Occipital lobe (tissue), 3 donors: ENCODE measurements at places on chromosomes 6 and 20. TPM values are rescaled to one million over a fixed set of nuclear protein-coding genes. Genes with fewer than 3 reads are reported as not detected.

DNA sequence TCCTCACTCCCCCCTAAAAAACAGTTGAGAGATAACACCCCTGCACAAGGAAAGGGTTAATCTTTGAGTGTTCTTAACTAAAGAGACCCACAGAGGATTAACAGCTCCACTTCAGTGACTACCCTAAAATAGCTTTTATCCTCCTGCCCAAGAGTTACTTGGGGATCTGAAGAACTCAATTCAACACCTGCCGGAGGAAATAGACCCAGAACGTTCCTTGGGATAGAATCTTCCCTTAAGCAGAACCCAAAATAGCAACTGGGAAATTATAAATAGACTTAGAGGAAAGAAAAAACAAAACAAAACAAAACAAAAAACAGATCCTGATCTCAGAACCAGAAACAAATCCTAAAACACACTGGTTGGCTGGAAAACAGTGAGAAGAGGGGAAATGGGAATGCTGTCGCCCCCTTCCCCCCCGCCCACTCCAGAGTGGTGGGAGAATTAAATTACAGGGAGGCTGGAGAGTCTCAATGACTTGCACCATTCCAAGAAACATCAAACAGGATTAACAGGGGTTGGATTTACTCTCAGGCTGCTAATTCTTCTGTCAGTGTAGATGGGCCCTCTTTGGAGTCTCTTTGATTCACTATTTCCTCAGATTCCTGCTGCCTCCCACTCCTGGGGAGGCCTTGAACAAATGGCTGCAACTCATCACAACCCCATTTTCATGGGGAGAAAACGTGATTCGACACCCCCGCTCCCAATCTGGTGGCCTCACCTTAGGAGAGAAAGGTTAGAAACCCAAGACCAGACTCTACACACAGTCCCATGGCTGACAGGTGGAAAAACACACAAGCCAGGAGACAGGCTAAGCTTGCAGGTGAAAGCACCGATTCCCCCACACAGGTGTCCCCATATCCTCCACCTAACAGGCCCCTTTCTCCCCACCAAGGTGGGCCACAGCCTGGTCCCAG, 1.4 kb downstream of the PLAGL2 start:
- DNase-seq, result no peak

DNA sequence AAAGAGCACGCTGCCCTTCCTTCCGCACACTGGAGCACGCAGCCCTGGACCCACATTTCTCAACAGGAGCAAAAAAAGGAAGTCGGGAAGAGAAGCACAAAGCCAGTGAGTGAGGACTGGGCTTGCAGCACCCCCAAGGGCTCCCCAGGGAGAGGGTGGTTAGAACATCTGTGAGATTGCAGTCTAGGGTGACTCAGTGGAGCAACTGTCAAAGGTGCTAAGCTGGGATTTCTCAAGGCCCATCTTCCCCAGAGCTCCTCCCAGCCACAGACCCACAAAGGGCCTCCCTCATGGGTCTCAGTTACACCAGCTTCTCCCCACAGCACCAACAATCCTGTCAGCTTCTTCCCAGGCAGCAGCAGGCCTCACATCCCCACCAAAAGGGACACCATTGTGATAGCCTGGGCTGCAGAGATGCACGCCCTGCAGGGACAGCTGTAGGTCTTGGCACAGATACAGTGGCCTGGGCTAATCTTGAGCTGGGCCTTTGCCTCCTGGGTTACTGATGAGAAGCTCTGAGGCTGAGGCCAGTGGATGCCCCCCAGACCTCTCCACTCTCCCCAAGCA, 39.6 kb upstream of the CD93 start:
- DNase-seq, result no peak

GRCh38 chr6:34810936-34811632, 19.2 kb downstream of the BLTP3A start:
- DNase-seq, result no peak

DNA sequence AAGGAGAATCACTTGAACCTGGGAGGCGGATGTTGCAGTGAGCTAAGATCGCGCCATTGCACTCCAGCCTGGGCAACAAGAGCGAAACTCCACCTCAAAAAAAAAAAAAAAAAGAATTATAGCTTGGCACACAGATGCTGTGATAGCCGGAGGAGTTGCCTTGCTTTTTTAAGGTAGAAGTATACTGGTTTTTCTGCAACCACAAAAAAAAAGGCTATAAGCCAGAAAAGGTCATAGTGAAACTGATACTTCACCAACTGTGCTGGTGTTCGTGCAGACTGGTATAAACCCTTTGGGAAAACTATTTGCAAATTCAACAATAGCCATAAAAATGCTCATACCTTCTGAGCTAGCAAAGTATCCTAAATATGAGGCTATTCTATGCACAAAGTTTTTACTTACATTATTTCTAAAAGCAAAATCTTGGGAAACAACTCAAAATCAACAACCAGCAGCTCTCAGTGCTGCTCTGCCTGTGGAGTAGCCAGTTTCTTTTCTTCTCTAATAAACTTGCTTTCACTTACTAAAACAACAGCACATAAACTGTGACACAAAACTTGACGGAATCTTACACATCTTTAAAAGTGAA, 44.0 kb downstream of the B4GALT5 start:
- DNase-seq, result no peak

DNA sequence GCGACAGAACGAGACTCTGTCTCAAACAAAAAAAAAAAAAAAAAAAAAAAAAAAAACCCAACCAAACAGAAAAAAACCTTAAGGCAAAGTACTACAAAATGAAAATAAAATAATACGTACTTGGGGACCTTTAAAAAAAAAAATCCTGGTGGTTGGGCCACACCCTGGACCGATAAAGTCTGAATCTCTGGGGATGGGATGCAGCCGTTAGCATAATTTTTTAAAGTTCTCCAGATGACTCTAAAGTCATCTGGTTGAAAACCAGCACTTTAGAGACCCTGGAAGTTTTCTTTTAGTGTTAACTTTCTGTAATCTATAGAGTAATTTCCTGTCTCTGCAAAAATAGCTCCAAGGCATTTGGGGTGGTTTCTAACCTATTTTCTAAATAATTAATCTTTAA, 142.9 kb upstream of the SALL4 start:
- DNase-seq, result no peak

DNA sequence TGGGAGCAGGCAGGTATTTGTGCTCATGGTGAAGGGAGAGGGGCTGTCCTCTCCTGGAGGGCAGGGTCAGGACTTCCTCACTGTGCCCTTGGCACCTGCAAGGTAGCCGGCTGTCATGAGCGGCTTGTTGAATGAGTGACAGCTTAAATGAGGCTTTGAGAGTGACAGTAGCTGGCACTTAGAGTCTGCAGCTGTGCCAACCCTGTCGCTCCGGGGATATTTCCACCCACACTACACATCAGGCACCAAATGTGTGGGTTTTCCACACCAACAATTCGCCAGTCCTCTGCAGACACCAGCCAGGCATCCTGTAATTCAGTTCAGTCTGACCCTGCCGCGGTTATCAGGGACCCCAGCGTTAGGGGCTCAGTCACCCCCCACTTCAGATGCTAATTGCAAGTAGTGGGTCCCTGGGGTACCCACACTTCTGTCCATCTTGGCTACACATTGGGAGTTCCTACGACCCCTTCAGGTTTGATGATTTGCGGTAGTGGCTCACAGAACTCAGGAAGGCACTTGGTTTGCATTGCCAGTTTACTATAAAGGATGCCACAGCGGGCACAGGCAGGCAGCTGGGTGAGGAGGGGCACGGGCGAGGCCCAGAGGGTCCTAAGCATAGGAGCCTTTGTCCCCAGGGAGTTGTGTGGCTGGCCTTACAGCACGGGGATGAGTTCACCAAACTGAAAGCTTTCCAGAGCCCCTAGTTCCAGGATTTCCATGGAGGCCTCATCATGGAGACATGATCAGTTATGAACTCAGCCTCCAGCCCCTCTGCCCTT, 9.1 kb downstream of the MTG2 start:
- DNase-seq, result peak; percentile 27

GRCh38 chr6:16548121-16548520, 213.1 kb downstream of the ATXN1 start:
- DNase-seq, result no peak

DNA sequence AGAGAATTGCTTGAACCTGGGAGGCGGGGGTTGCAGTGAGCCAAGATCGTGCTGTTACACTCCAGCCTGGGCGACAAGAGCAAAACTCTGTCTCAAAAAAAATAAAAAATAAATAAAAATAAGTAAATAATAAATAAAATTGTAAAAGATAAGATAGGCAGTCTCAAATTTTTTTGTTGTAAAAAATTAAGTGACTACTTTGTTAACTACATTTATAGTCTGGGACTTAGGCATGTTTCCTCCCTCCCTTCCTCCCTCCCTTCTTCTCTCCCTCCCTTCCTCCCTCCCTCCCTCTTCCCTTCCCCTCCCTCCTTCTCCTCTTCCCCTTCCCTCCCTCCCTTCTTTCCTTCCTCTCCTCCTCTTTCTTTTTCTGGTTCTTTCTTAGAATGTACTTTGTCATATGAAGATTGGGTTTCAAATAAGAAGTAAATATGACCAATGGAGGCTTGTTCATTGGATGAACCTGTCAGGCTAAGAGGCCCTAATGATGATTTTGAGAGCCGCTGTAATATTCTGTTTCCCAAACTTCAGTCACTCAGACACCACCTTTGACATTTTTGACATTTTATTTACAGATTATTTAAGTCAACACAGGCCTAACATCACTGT, 24.2 kb downstream of the ZFP64 start:
- DNase-seq, result no peak

DNA sequence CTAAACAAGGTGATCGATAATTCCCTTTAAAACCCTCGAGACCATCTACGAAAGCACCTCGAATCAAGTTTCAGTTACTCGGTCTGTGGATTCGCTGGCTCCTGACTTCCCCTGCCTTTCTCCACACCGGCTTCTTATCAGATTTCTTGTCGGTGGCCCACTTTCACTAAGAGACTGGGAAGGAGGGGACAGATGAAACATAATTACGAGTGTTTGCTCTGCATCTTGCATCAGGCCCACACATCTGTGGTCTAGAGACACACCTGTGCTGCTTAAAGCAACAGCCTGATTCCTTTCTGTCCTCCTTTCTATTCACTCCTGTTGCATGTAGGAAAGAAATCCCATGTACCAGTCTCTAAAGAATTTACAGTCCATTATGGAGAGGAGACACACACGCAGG, 37.7 kb downstream of the INSM1 start:
- DNase-seq, result no peak

DNA sequence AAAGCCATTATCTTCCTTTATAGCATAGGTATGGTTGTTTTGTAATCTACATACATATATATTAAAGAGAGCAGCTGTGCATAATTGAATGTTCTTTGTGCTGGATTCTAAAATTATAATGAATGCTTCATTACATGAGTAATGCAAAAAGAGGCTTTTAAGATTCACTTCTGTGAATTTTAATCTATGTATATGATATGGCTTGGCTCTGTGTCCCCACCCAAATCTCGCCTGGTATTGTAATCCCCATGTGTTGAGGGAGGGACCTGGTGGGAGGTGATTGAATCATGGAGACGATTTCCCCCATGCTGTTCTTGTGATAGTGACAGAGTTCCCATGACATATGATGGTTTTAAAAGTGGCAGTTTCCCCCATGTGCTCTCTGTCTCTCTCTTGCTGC, 255.4 kb downstream of the GRM1 start:
- DNase-seq, result no peak

- DNase-seq, result no peak
These were observed 6.5 kb upstream of the FAM83D start for GRCh38 chr20:38919683-38920082.

GRCh38 chr6:102356170-102356569, 962.7 kb downstream of the GRIK2 start:
- no peak for DNase-seq

GRCh38 chr20:22962567-22963439, 72.3 kb upstream of the SSTR4 start:
- no peak for DNase-seq

GRCh38 chr20:16434062-16434664, 139.1 kb downstream of the KIF16B start:
- no peak for DNase-seq

DNA sequence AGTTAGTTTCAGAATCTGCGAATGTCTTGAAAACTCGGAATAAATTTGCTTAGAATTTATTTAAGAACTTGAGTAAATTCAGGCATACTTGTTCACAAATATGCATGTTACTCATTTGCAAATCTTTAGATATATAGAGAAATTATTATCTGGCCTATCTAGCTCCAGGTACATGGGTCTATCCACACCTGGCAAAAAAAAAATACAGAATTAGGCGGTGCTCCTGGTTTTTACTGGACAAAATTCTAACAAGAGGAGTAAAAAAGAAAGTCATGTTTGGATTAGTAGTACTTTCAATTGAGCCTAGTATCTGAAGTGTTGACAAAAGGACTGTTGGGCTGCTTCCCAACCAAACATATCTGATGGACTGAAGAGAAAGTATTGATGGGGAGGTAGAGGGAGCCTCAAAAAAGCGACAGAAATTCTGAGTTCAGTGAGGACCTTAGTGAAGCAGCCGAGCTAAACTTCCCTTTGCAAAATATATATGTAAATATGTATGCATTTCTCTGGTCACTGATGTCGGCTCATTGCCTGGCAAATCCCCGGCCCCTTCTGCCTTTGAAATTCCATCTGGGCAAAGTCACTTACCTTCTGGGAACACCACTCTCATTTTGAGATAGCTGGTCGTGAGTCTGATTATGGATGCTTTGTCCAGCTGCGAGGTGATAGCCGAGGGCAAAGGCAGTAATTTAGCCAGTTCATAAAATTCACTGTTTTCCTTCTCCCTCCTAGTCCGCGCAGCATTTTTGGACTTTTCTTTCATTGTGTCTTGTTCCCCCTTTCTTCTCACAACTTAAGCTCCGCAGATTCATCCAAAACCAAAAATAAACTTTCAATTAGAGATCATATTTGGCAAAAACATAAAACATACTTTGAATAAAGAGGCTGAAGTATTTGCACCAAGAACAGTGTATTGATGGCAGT, 1.8 kb downstream of the SIM1 start:
- DNase-seq, result no peak

DNA sequence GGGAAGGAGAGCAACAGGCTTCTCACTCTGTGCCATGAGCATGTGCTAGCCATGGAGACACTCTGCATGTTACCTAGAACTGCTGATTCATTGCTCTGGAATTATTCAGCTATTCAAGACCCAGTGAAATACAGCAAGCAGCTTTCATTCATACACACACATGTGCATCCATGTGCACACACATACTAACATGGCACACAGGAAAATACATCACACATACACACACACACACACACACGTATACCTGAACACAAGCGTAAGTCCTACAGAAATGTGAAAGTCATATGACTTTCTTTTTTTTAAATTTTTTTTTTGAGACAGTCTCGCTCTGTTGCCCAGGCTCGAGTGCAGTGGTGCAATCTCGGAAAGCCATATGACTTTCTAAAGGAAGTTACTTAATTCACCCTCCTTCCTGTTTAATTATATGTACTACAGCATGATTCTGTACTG, 108.2 kb upstream of the NFATC2 start:
- DNase-seq, result no peak

The LBP gene
- 0.47 TPM for total RNA-seq

The MAS1 gene
- total RNA-seq, result not detected

The PI3 gene
- total RNA-seq, result not detected

The OOEP gene
- not detected for total RNA-seq

The KCNK16 gene
- total RNA-seq, result not detected

The FGD2 gene
- 2.0 TPM for total RNA-seq

The OVOL2 gene
- total RNA-seq, result 0.62 TPM

The SPDEF gene
- not detected for total RNA-seq

The ZNF311 gene
- total RNA-seq, result 8.9 TPM

The PACSIN1 gene
- 2.8 TPM for total RNA-seq
